Cerebellum (tissue), 4 donors: ENCODE measurements at places on chromosomes 7 and 10.
A peak's percentile ranks its signal among the peaks of the same experiment; 100 is the strongest.

DNA sequence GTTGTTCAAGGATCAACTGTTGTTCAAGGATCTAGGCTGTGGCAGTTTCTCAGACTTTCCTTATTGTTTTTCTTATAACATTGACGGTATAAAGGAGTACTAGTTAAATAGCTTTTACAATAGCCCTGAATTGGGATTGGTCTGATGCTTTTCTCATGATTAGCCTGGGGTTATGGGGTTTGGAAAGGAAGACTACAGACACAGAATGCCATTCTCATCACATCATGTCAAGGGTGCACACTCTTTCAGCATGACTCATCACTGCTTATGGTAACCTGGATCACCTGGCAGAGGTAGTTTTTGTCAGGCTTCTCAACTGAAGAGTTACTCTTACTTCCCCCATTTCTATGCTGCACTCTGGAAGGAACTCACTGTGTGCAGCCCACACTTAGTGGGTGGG is 194.2 kb upstream of the NPSR1 start:
- no peak for DNase-seq

DNA sequence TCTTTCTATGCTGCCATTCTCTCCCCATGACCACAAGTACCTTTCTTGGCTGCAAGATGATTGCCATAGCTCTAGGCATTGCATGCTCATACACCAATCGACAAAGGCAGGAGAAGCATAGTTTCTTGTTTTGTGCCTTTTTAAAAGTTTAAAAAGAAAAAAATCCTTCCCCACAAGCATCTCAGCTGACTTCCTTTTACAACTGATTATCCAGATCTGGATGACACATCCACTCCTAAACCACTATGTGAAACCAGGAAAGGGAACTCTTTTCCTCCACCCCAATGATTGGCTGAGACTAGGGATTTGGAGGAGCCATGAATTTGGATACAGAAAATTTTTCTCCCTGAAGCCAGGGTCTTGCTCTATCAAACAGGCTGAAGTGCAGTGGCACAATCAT is 14.5 kb upstream of the LRRC4 start:
- no peak for DNase-seq

GRCh38 chr10:8504499-8504898 is 450.0 kb downstream of the GATA3 start:
- DNase-seq, result no peak

- no peak for DNase-seq
Measured at GRCh38 chr10:90344226-90344625, 513.6 kb downstream of the HTR7 start.

DNA sequence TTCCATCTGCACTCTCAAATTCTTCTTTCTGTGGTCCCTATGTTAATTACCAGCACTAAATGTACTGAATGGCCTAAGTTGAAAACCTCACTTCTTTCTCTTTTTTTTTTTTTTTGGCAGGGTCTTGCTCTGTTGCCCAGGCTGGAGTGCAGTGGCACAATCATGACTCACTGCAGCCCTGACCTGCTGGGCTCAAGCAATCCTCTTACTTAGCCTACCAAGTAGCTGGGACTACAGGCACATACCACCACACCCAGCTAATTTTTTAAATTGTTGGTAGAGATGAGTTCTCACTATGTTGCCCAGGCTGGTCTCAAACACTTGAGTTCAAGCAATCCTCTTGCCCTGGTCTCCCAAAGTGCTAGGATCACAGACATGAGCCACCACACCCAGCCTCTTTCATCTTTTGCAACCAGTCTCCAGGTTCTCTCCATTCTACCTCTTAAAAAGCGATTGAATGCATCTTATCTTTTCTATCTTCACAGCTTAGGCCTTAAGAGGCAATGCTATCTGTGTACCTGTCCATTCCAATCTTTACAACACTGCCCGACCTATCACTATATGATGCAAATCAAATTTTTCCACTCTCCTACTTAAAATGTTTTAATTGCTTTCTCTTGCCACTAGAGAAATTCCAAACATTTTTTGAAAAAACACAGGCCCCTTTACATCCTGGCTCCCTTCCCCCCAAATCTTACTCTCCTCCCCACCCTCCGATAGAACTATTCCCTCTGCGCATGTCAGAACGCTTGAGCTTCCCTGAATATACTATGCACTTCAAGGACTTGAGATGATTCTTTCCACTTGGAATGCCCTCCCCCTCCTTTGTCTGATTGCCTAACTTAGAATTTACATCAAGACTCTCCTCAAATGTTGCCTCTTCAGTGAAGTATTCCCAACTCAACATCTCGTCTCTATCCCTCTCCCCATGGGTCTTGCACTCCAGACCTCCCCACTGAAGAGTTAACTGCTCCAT is 6.0 kb downstream of the ICA1 start:
- no peak for DNase-seq

GRCh38 chr7:83519240-83519639 is 129.7 kb downstream of the SEMA3E start:
- DNase-seq, result no peak

DNA sequence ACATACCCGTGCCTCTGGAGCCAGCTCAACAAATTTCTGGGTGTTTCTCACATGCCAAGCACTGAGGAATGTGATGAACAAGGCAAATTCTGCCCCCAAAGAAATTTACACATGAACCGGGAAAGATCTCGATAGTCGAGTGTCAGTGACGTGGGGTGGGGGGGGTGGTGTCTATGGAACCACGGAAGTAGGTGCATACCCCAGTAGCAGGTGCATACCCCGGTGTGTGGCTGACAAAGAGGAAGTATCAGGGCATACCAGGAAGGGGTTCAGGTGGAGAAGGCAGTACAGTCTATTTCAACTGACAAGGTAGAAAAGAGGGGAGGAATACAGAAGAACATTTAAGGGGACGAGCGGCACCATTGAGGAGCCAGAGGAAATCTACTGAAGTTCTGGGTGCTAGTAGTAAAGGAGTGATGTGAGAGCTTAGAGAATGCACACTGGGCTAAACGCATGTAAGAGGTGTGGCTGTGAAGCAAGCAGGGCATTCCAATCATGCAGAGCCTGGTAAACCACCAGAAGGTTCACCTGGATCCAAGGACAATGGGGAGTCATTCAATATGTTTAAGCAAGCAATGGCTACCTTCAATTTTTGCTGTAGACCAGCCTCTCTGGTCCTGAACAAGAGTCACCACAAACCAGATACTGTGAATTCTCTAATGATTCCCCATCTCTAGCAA is 6.2 kb downstream of the CCDC6 start:
- no peak for DNase-seq

GRCh38 chr7:25626451-25627131 is 398.3 kb upstream of the NPVF start:
- no peak for DNase-seq

DNA sequence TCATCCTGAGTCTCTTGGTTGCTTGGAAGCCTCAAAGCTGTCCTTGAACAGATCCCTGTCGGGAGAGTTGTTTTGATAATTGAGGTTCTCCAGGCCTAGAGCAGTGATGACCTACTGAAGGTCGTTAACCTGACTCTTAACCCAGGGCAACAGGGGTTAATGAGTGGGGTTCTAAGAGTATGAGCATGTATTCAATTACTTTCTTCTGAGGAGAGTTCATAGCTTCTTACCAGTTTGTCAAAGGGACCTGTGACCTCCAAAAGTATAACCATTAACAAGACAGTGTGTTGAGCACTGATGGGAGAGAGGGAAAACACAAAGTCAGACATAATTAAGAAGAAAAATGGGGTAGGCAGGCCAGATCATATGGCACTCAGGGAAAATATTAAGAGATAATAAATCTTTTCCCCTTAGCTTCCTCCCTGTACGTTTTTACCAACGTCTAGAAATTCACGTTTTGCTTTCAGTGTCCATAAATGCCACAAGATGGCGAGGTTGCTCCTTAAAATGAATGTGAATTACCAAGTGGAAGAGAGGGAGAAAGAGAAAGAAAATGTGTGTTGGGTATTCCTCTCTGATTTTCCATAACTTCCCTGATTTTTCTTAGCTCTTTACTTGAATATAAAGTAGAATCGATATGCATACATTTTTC is 97.6 kb downstream of the SUGCT start:
- peak; percentile 17 for DNase-seq

- no peak for DNase-seq
Measured at GRCh38 chr10:76023007-76023406, 591.6 kb downstream of the LRMDA start.

GRCh38 chr10:124318811-124319210 is 99.9 kb downstream of the OAT start:
- no peak for DNase-seq

DNA sequence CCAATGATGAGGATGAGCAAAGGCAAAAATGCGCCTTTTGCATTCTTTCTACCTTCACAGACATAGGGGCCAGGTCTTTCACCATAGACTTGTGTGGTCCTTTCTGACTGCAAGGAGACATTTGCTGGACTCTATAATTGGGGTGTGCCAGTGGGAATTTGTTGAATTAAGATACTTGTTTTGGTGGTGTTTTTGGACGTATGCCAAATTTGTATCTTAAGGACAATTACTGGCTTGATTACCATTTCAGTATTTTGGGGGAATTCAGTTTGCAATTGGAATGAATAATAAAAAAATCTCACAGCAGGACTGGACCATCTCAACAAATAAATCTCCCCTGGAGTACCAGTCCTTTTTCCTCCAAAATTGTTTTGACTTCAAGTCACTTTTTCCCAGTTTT is 47.9 kb downstream of the SND1 start:
- DNase-seq, result no peak

DNA sequence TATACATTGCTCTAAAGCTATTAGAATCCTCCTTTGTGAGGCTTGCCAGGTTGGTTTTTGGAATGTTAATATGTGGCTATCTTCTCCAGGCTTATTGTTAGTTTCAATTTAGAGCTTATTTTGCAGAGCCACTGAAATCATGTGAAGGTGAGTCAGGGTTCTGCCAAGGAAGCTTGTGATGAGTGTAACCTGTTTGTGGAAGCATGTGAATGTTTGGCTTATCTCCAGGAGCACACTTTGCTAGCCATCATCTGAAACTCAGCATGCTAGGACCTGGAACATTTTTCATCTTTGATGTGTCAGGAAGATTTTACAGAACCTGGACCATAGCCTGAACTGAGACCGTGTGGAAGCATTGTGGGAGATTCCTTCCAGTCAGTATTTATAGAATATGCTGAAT is 197.3 kb downstream of the PPP1R9A start:
- peak; percentile 17 for DNase-seq

- DNase-seq, result peak; percentile 50
Measured at GRCh38 chr10:132363921-132364593, 32.1 kb downstream of the LRRC27 start.

GRCh38 chr10:69101451-69102095 is 13.7 kb downstream of the SRGN start:
- no peak for DNase-seq

DNA sequence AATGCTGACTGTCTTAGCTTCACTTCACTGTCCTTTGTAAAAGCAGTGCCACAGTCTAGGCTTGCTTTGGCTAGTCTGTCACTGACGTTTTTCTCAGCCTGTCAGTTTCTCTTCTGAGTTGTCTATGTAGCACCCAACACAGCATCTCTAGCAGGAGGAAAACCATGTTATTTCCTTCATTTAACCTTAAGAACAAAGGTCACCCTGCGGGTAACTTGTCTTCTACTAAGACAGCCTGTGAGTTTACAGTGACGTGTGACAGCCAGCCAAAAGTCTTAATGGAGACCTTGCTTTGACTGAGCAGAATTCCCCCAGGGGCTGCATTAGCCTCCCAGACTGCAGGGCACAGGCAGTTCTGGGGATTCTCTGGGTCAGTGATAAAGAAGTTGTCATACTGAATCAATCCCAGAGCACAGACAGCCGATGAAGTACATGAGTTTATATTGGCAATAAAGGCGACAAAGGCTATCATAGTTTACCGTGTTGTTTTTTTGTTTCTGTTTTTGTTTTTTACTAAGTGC is 296.0 kb upstream of the KIAA1217 start:
- DNase-seq, result no peak

GRCh38 chr7:148481971-148482626 is 108.5 kb upstream of the C7orf33 start:
- DNase-seq, result peak; percentile 25

DNA sequence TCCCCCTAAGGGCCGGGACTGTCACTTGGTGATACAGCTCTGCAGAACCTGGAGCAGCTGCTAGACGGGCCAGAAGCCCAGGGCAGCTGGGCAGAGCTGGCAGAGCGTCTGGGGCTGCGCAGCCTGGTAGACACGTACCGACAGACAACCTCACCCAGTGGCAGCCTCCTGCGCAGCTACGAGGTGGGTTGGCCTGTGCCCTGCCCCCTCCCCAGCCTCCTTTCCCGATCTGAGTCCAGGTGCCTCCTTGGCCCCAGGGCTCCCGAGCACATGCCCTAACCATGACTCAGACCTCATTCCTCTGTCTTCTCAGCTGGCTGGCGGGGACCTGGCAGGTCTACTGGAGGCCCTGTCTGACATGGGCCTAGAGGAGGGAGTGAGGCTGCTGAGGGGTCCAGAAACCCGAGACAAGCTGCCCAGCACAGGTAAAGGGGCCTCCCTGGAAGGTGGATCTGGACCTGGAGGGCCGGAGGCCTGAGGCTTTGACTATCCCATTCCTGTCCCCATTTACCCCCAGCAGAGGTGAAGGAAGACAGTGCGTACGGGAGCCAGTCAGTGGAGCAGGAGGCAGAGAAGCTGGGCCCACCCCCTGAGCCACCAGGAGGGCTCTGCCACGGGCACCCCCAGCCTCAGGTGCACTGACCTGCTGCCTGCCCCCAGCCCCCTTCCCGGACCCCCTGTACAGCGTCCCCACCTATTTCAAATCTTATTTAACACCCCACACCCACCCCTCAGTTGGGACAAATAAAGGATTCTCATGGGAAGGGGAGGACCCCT is 6.4 kb downstream of the NFKB2 start:
- DNase-seq, result no peak

DNA sequence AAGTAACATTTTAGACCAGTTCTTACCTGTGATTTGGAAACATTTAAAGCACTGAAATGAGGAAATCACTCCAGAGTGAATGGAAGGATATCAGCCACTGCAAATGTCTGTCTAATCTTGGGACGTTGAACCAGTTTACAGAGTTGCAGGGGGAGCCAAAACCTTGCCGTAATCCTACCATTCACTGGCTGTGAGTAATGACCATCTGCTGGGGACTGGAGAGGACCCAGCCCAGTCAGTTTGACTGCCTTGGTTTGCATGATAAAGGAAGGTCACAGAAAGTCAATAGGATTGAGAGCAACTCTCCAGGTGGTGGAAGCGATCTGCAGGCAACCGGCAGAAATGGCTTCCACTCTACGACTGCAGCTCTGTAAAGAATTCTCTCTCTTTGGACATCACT is 167.2 kb downstream of the AKR1D1 start:
- DNase-seq, result no peak

GRCh38 chr7:94378356-94378755 is 16.3 kb upstream of the COL1A2 start:
- no peak for DNase-seq

GRCh38 chr7:141558544-141559183 is 7.5 kb downstream of the AGK start:
- peak; percentile 52 for DNase-seq
